GM12891 (cell line): ENCODE measurements at places on chromosomes 6 and 20.

DNA sequence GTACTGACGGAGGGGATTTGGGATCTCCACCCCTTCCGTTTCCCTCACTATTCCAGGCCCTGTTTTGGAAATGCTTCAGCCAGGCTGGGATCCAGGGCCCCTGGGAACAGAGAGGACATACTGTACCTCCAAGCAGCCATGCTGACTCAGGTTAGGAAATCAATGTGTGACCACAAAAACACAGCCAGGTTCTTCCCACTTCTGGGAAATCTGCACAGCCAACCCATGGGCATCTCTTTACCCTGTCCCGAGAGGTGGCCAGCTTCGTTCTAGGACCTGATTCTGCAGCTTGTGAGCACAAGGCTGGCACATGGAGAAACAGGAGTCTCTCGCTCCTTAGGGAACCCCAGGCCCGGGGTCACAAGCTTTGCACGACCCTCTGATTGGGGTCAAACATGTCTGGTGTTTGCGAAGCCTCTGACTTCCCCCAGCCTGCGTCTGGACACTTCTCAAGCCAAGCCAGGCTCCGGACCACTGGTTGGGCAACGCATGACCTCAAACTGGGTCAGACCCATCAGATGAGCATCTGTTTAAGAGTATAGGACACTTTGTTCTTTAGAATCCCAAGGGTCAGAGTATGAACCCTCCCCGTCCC is 8.3 kb upstream of the TTPAL start:
- DNase-seq = no peak

GRCh38 chr6:96923400-96923799 is 1.1 kb upstream of the KLHL32 start:
- DNase-seq = no peak

GRCh38 chr6:33696548-33697518 is 14.7 kb downstream of the UQCC2 start:
- DNase-seq = no peak

GRCh38 chr6:109453594-109454495 is 1.7 kb downstream of the MICAL1 start:
- DNase-seq = no peak

- DNase-seq = peak; percentile 66
These were observed 21.3 kb downstream of the TNXB start for GRCh38 chr6:32087574-32088486.

DNA sequence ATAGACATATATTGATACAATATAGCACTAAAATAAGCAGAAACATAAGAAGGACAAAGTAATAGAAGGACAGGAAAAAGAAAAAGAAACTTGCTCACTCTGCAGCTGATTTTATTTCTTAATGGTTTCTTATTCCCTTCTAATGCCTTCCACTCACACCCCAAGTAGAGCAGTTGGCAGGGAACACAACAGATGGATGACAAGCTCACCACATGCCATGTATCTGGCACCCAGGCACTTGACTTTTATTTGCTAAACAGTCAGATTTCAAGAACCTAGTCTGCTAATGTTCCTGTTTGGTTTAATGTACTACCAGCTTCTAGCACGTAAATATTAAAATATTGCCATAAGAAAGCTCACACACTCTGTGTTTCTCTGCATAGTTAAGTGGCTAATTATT is 87.1 kb downstream of the COL19A1 start:
- DNase-seq = no peak

- no peak for DNase-seq
These were observed 322.7 kb upstream of the NOX3 start for GRCh38 chr6:155778336-155778735.

DNA sequence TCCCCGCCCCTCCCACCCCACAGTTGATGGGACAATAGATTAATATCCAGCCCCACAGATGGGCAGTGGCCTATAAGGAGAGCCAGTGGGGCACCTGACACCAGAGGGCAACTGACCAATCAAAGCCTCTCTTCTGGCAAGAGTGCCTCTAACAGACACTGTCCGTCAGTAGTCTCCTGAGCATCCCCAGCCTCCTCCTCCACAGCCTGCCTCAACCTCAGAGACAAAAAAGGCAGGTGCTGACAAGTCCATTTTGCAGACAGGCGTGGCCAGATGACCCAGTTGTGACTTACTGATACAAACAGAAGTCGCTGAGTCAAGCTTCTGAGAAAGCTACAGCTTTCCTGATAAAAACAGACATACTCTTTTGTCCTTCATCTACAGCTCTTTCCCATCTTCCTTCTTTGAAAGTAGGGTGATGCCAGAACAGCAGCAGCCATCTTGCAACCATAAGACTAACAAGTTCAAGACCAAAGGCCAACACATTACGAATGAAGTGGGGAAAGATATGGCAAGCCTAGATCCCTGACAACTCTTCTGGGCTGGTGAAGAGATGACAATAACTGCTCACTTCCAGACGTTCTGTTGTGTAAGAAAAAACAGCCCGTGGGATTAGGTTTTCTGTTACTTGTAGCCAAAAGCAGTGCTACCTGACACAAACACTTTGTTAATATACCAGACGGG is 12.3 kb downstream of the PPIL1 start:
- DNase-seq = no peak

DNA sequence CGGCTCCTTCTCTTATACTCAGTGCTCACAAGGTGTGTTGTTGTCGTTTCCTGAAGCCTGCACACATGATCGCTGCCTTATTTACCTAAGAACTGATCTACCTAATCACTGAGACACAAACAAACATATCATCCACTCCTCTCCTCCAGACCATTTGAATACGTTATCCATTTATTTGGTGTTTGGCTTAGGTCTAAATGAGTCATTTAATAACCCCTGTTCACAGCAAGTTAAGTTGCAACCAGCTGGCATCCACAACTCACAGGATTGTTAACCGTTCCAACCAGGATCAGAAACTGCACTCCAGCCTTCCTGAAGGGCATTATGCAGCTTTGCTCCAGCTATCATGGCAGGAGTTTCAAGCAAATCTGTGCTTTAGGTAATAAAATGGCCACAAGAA is 511.1 kb upstream of the MAP3K7 start:
- DNase-seq = no peak

- no peak for DNase-seq
These were observed 8.1 kb upstream of the LRP11 start for GRCh38 chr6:149872233-149872632.

DNA sequence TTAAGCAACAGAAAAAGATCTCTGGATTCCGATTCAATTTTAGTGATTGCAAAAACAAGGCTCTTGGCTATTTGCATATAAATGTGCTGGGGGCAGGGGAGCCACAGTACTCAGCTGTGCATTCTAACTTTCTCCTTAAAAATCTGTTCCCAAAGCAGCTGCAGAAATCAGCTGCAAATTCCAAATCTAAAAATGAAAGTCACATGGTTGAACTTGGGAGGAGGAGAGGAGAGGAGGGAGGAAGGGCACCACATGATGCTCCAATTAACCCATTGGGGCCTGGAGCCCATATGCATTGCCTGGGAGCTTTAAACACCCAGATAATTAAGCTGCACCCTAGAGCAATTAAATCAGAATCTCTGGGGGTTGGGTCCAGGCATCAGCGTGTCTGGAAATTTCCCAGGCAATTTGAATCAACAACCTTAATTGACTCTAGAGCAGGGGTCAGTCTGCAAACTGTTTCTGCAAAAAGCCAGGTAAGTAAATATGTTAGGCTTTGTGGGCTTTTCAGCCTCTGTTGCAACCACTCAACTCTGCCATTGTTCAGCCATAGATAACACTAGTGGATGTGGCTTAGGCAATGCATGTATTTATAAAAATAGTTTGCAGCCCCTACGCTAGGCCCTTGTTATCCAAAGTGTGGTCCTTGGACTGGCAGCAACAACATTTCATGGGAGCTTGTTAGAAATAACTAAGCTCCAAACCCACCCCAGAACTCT is 508.1 kb downstream of the KIF16B start:
- no peak for DNase-seq

GRCh38 chr6:69784595-69785377 is 12.0 kb downstream of the LMBRD1 start:
- no peak for DNase-seq

DNA sequence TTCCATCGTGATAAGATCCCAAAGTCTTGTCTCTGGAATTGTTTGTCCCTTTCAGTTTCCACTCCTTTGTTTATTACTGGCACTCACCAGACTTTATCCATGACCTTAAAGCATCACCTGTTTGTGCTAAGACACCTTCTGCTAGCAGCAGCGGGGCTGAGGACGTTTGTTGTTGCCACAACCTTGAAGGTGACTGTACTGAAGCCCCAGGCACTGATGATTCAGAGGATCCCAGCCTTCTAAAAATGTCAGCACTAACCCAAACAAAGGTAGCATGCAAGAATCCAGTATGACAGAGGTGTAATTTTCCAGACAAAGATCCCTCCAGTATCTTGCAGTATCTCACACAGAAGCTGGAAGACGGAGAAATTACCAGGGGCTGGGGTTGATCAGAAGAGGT is 28.9 kb upstream of the SMIM8 start:
- no peak for DNase-seq

DNA sequence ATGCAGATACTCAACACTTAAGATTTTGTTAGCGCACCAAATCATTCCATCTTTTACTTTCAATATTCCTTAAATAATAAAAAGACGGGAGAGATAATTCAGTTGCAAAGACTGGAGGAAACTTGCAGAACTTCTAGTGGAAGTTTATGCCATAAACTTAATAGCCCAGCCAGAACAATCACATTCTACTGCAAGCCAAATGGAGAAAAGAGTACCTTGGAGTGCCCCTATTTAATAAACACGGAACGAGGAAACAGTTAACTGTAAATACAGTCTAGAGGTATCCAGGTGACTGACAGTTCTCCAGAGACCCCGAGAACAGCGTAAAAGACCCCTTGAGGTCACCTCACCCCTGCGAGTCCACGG is 635 bp downstream of the SLC35B3 start:
- DNase-seq = peak; percentile 0

DNA sequence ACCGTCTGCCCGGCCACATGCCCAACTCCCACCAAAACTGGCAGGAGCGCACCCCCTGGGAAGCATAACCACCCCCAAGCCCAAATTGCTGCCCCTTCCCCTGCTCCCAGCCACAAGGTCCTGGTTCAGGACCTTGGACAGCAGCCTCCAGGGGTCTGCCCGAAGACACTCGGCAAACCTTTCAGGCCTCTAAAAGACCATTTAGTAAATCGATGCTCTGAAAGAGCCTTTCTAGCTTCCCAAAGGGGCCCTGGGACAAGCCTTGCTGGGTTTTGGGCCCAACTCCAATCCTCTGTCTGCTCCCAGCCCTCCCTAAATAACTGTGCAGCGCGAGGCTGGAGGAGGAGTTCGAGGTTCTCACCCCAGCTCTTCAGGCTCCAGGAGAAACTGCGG is 30.5 kb downstream of the GRM4 start:
- DNase-seq = peak; percentile 55

DNA sequence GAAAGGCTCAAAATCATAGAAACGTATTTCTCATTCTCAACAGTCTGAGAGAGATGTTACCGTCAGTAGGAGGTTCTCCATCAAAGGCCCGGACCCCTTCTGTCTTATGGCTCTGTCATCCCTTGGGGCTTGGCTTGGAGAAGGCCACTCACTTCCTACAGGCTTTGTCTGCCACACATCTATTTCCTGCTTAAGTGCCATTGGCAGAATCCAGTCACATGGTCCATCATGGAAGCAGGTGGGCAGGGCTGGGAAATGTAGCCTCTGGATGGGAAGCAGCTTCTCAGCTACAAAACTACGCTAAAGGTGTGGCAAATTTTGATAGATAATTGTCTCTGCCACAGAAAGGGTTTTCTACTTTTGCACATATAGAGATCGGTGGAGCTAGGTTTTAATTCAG is 12.6 kb upstream of the ZFP64 start:
- DNase-seq = no peak

DNA sequence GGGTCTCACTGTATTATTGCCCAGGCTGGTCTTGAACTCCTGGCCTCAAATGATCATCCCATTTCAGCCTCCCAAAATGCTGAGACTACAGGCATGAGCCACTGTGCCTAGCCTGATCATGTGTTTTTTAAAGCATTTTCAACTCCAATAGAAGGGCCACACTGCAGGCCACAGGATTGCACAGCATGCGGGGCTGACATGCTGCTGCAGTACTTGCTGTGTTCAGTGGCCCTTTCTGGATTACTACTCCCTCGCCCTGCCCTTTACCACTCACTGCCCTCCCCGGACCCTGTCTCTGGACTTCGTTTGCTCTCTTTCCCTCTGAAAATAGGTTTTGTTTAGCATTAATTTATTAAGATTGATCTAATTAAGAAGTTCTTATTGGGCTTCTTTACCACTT is 37.3 kb downstream of the HECA start:
- DNase-seq = no peak
